ENCODE measurements at places on chromosomes 3 and 15. TPM values are rescaled to one million over a fixed set of nuclear protein-coding genes. Genes with fewer than 3 reads are reported as not detected.

The NANOGP8 gene
- total RNA-seq: not detected

The ANKDD1A gene
- total RNA-seq: 13.9 TPM

The TNIK gene
- total RNA-seq: 75.4 TPM

The PYGO1 gene
- 45.2 TPM for total RNA-seq

The MRAS gene
- total RNA-seq: 66.0 TPM

The ASB14 gene
- under 0.01 TPM for total RNA-seq

The ALG1L2 gene
- total RNA-seq: not detected

The GMPPB gene
- total RNA-seq: 9.4 TPM
